Fibroblast of villous mesenchyme (primary cell): ENCODE measurements at places on chromosomes 11 and 22. TPM values are rescaled to one million over a fixed set of nuclear protein-coding genes. Genes with fewer than 3 reads are reported as not detected.

CLCF1 gene
- 3.5 and 4.7 TPM in 2 replicates for total RNA-seq

DNA sequence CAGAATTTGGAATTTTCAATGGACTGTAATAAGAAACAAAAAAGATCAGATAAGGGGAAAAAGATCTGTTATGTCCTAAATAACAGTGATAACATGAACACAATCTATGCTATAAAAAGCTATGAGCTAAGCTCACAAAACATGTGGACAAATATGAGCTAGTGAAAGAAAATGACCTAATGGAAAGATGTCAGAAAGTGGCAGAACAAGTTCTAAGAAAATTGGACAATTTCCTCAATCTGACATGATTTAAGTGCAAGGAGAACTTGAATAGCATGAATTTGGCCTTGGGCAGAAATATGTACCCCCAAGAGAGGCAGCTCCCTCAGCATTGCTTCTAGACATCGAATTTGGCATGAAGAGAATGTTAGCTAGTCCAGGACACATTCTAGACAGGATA lies 212.0 kb upstream of the PGR start:
- peak; percentile 23 for DNase-seq

NAALAD2 gene
- 1.9 and 2.2 TPM in 2 replicates for total RNA-seq

DNA sequence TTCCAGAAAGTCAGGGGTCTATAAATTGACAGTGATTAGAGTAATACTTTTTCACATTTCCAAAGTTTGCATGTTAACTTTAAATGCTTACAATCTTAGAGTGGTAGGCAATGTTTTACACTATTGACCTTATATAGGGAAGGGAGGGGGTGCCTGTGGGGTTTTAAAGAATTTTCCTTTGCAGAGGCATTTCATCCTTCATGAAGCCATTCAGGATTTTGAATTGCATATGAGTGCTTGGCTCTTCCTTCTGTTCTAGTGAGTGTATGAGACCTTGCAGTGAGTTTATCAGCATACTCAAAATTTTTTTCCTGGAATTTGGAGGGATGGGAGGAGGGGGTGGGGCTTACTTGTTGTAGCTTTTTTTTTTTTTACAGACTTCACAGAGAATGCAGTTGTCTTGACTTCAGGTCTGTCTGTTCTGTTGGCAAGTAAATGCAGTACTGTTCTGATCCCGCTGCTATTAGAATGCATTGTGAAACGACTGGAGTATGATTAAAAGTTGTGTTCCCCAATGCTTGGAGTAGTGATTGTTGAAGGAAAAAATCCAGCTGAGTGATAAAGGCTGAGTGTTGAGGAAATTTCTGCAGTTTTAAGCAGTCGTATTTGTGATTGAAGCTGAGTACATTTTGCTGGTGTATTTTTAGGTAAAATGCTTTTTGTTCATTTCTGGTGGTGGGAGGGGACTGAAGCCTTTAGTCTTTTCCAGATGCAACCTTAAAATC lies 5.3 kb downstream of the MALAT1 start:
- DNase-seq = peak; percentile 78

GRCh38 chr11:134181707-134182106 lies 42.1 kb downstream of the NCAPD3 start:
- peak; percentile 23 for DNase-seq

GRCh38 chr11:32050264-32050663 lies 40.6 kb upstream of the RCN1 start:
- no peak for DNase-seq

DNA sequence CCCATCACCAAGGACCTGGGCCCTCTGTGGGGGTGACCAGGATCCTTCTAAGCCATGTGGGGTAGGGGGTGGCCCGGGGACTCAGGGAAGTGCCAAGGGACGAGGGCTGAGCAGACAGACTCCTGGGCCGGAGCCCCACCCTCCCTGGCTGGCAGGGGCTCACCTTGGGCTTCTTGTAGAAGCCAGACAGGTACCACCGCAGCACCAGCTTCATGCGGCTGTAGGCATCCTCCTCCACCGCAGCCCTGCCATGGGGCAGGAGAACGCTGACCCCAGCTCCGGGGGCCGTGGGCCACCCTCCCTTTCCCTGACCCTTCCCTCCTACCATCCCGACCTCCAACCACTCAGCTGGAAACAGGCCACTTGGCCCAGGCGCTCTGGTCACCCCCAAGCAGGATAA lies 45.9 kb upstream of the CARS1 start:
- DNase-seq = no peak

DNA sequence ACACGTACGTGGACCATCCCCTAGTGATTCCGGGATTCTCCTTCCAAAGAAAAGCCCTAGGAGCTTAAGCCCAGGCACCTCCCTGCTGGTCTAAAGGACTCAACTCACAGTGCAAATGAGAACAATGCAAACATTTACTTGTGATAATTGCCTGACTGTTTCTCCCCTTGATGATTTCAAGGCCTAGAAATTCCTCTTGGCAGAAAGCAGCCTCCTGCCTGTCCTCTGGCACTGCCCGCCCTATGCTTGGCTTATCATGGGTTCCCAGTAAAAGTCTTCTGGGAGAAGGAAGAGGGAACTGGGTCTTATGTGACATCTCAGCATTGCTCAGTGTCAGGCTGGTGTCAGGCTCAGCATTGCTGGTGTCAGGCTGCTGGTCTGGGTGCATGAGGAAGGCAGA lies 351.8 kb downstream of the SHANK2 start:
- no peak for DNase-seq

ZFPL1 gene
- 28.9 and 46.7 TPM in 2 replicates for total RNA-seq

DNA sequence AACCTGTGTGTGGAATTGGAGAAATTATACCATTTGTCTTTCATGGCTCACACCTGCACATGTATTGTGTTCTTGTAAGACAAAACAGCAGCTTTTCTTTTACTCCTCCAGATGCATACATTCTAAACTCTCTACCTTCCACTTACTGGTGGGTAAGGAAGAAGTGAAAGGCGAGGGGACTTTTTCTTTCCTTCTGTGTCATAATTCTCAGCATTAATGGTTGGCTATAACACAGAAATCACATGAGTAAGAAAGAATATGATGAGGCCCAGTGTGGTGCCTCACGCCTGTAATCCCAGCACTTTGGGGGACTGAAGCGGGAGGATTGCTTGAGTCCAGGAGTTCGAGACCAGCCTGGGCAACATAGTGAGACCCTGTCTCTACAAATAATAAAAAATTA lies 57.8 kb upstream of the SHANK2 start:
- DNase-seq = no peak

VWCE gene
- 1.3 and 2.2 TPM in 2 replicates for total RNA-seq

DNA sequence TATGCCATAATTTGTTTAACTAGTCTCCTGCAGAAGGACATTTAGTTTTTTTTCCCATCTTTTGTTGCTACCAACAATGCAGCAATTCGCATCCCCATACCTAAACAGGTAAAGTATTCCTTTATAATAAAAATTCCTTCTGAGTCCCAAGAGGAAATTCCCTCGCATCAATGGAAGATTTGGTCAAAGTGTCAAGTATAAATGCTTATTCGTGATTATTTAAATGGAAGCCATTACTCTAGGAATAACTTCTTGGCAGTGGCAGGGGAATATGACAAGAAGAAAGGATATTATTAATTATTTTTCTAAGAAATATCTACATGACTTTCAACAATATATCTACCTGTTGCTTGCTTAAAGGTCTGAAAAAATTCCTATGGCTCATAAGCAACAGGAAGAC lies 25.6 kb downstream of the RNF141 start:
- no peak for DNase-seq

- no peak for DNase-seq
Measured at GRCh38 chr11:86070142-86071056, 1.5 kb upstream of the PICALM start.

PAMR1 gene
- total RNA-seq = 416 and 493 TPM in 2 replicates

- DNase-seq = no peak
Measured at GRCh38 chr11:28133146-28133545, 25.0 kb downstream of the METTL15 start.

DNA sequence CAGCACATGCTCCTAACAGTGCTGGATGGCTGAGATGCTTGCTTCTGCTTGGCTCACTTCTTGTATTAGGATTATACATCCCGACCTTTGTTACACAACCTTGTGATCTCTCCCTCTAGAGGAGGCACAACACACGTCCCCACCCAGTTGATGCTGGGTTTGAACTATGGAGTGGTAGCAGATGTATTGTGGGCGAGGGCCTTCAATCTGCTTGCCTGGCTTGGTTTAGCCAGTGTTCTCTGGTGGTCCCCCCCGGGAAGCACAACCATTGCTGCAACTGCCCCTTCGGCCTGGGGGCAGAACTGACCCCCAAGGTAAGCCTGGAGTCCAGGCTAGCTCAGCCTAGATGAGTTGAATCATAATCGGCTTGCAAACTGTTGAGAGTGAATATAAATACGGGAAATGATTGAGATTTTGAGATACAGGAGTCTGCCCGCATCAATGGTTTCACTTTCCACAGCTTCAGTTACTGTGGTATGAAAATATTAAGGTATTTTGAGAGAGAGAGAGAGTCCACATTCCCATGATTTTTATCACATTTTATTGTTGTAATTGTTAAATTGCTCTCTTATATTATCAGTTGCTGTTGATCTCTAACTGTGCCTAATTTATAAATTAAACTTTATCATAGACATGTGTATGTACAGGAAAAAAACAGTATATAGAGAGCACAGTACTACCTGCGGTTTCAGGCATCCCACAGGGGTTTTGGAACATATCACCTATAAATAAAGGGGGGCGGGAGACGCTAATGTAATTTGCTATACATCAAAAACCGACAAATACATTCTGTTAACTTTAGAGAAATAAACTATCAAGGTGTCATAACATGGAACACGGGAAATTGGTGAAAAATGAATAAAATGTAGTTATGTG lies 482.0 kb upstream of the B3GAT1 start:
- no peak for DNase-seq

DNA sequence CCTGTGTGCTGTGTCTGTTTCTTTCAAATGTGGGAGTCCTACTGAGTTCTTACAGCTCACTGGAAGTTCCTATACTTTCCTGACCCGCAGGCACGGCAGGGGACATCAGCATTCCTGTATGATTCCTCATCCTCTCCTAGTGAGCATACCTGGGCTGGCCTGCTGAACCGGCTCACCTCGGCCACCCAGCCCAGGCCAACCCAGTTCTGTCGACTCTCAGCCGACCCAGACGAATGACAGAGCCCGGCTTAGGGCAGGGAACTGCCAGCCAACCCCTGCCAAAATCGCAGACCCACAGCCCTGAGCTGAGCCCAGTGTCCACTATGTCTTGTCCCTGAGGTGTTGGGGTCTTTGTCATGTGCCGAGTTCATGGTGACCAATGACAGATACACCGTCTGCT lies 339.7 kb downstream of the BRD1 start:
- DNase-seq = no peak

- no peak for DNase-seq
Measured at GRCh38 chr22:44906999-44907644, 102.7 kb downstream of the PHF21B start.

GRCh38 chr11:116478669-116479668 lies 293.8 kb downstream of the BUD13 start:
- DNase-seq = no peak

- no peak for DNase-seq
Measured at GRCh38 chr11:95892492-95892891, 31.4 kb downstream of the MTMR2 start.

DNA sequence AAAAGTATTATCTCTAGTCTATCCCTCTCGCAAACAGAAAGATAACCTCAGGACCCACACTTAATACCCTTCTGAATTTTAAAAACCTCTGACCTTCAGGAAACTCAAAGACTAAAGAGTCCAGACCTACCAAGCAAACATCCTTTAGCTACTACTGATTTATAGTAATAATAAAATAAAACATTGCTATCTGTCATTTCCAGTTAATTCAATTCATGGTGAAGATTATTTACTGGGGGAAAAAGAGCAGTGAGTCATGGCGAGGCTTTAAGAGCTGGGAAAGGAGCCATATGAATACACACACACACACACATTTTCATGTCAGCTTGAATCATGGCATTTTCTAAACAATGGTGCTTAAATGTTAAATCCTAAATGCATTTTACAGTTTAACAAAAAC lies 87.1 kb downstream of the FAM76B start:
- DNase-seq = peak; percentile 82

DNA sequence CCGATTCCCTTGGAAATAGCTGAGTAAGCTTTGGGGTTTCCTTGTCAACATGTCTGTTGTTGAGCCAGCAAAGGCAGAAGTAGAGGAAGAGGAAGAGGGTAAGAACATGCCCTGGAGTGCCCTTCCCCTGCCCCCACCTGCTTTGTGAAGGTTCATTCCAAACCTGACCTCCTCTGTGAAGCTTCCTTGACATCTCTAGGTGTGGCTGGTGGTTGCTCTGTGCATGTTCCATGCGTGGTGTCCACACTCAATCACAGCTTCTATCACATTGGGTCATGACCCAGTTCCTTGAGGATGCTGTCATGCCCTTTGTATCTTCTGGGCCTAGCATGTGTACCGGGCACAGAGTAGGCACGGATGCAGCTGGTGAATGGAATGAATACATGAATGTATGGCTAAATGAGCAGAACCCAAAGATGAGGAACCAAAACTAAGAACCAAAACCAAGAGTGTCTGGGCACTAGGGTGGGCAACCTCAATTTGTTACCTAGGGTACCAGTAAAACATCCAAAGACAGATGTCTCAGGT lies 23.7 kb upstream of the FXYD6 start:
- no peak for DNase-seq

GRCh38 chr11:75024068-75024449 lies 35.3 kb downstream of the NEU3 start:
- no peak for DNase-seq

DNA sequence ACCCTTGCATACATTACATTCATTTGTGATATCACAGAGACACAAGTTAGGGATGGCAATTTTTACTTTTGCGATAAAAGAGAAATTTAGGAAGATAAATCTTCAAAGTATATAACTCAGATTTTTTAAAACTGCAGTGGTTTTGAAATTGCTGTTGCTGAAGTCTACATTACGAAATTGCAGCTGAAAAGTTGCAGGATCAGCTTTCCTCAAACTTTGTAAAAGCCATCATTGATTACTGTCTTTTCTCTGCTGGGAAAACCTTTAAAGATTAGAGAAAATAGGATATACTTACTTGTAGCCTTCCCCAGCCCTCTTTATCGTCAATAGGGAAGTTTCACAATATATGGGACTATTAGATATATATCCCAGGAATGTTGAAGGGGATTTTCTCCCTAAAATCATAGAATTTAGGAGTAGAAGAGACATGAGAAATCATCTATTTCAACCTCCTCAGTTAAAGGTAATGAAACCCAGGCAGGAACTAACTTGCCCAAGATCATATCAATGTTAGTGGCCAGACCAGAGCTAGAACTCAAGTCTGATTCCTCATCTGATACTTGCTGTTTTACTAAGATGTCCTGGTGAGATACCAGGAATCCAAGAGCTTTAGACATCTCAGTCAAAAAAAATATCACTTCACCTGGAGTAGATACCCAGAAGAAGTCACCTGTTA lies 10.4 kb upstream of the AGBL2 start:
- peak; percentile 58 for DNase-seq
